Progenitor cell of endocrine pancreas (in vitro differentiated cells): ENCODE measurements at places on chromosomes 5 and 9. TPM values are rescaled to one million over a fixed set of nuclear protein-coding genes. Genes with fewer than 3 reads are reported as not detected.

GRCh38 chr9:109455861-109456260 is 42.2 kb downstream of the PTPN3 start:
- peaks cover 3% of the 10 kb centered on the region for H3K27me3 ChIP-seq
- peaks cover 4% of the 10 kb centered on the region for H3K4me1 ChIP-seq
- H3K36me3 ChIP-seq, result peaks cover 2% of the 10 kb centered on the region
- DNase-seq, result no peak

- H3K27me3 ChIP-seq, result no peaks in the 10 kb centered on the region
- H3K27ac ChIP-seq, result no peak overlapping the region
- no peak overlapping the region for H3K4me3 ChIP-seq
- H3K4me1 ChIP-seq, result no peaks in the 10 kb centered on the region
Measured at GRCh38 chr5:94432499-94432898, 185.9 kb downstream of the KIAA0825 start.

GRCh38 chr5:156128026-156128425 is 198.9 kb upstream of the SGCD start:
- H3K36me3 ChIP-seq, result no peaks in the 10 kb centered on the region
- H3K27me3 ChIP-seq, result no peaks in the 10 kb centered on the region
- H3K27ac ChIP-seq, result no peak overlapping the region
- no peak for DNase-seq

GRCh38 chr5:100479079-100479688 is 56.0 kb upstream of the FAM174A start:
- no peaks in the 10 kb centered on the region for H3K27me3 ChIP-seq
- no peak overlapping the region for H3K4me3 ChIP-seq
- H3K27ac ChIP-seq, result peak overlapping the region; percentile 2
- no peak for DNase-seq

- H3K36me3 ChIP-seq, result no peaks in the 10 kb centered on the region
- H3K4me1 ChIP-seq, result peaks cover 44% of the 10 kb centered on the region
- no peak overlapping the region for H3K27ac ChIP-seq
- no peaks in the 10 kb centered on the region for H3K27me3 ChIP-seq
- no peak for DNase-seq
- peak overlapping the region; percentile 29 for H3K4me3 ChIP-seq
Measured at GRCh38 chr9:133980864-133981588, 11.1 kb downstream of the VAV2 start.

- no peak overlapping the region for H3K4me3 ChIP-seq
- no peak overlapping the region for H3K27ac ChIP-seq
- peaks cover 2% of the 10 kb centered on the region for H3K4me1 ChIP-seq
Measured at GRCh38 chr5:152711801-152712388, 306.8 kb upstream of the NMUR2 start.

- DNase-seq, result no peak
- no peaks in the 10 kb centered on the region for H3K4me1 ChIP-seq
- H3K27ac ChIP-seq, result no peak overlapping the region
- no peaks in the 10 kb centered on the region for H3K36me3 ChIP-seq
- H3K4me3 ChIP-seq, result no peak overlapping the region
- H3K27me3 ChIP-seq, result no peaks in the 10 kb centered on the region
Measured at GRCh38 chr5:65120371-65120967, 351.7 kb downstream of the CWC27 start.

DNA sequence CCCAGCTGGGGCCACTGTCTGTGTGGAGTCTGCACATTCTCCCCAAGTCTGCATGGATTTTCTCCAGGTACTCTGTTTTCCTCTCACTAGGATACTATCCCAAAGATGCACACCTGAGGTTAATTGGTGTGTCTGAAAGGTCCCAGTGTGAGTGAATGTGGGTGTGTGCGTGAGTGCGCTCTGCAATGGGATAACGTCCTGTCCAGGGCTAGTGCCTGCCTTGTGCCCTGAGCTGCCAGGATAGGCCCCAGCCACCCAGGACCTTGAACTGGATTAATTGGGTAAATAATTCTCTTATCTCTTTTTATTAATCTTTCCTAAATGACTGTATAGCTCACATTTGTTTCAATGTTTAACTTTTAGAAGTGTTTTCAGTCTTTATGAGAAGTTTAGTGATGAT is 11.5 kb upstream of the PANK3 start:
- H3K27me3 ChIP-seq, result no peaks in the 10 kb centered on the region
- H3K27ac ChIP-seq, result no peak overlapping the region
- peaks cover 9% of the 10 kb centered on the region for H3K4me1 ChIP-seq
- DNase-seq, result no peak
- no peaks in the 10 kb centered on the region for H3K36me3 ChIP-seq
- no peak overlapping the region for H3K4me3 ChIP-seq

GRCh38 chr5:74660140-74660539 is 19.6 kb upstream of the ENC1 start:
- no peak overlapping the region for H3K4me3 ChIP-seq
- DNase-seq, result no peak
- no peaks in the 10 kb centered on the region for H3K36me3 ChIP-seq
- H3K27ac ChIP-seq, result no peak overlapping the region
- H3K27me3 ChIP-seq, result peaks cover 3% of the 10 kb centered on the region

- no peaks in the 10 kb centered on the region for H3K36me3 ChIP-seq
- no peaks in the 10 kb centered on the region for H3K27me3 ChIP-seq
- H3K4me1 ChIP-seq, result peaks cover 4% of the 10 kb centered on the region
- no peak for DNase-seq
- no peak overlapping the region for H3K27ac ChIP-seq
Measured at GRCh38 chr9:105150991-105151685, 93.3 kb upstream of the SLC44A1 start.

- DNase-seq, result no peak
- H3K4me1 ChIP-seq, result peaks cover 2% of the 10 kb centered on the region
- H3K27me3 ChIP-seq, result no peaks in the 10 kb centered on the region
Measured at GRCh38 chr5:169268019-169268418, 32.9 kb downstream of the SLIT3 start.

GRCh38 chr9:72589667-72590521 is 68.5 kb downstream of the TMC1 start:
- H3K27me3 ChIP-seq, result peaks cover 9% of the 10 kb centered on the region
- no peak overlapping the region for H3K4me3 ChIP-seq
- DNase-seq, result no peak

- peaks cover 2% of the 10 kb centered on the region for H3K4me1 ChIP-seq
- no peaks in the 10 kb centered on the region for H3K36me3 ChIP-seq
- no peak for DNase-seq
- no peak overlapping the region for H3K27ac ChIP-seq
Measured at GRCh38 chr9:22913026-22913425, 466.4 kb downstream of the DMRTA1 start.

DNA sequence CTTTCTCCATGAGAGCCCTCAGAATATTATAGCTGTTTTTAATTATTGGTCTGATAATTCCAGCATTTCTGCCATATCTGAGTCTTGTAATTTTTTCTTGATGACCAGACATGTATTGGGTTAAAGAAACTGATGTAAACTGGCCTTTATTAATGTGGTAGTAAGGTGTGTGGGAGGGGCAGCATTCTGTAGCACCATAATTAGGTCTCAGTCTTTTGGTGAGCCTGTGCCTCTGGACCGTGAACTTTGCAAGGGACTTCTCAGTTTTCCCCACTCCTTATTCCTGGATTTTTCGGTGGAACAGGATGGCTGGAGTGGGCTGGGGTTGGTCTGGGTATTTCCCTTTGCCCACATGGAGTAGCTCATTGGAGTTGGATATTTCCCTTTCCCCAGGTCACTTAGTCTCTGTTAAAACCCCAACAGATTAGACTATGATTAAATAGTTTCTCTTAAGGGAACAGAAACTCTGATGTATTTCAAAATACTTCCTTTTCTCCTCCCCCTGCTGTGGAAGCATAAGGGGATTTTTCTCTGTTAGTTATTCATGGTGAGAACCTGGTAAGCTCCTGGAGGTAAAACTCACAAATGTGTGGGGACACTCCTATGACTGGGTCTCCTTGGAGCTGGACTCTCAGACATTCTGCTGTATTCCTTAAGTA is 52.4 kb downstream of the FSD1L start:
- peaks cover 24% of the 10 kb centered on the region for H3K36me3 ChIP-seq
- peaks cover 5% of the 10 kb centered on the region for H3K4me1 ChIP-seq
- no peak overlapping the region for H3K4me3 ChIP-seq
- DNase-seq, result no peak
- peak overlapping the region; percentile 37 for H3K27ac ChIP-seq

DNA sequence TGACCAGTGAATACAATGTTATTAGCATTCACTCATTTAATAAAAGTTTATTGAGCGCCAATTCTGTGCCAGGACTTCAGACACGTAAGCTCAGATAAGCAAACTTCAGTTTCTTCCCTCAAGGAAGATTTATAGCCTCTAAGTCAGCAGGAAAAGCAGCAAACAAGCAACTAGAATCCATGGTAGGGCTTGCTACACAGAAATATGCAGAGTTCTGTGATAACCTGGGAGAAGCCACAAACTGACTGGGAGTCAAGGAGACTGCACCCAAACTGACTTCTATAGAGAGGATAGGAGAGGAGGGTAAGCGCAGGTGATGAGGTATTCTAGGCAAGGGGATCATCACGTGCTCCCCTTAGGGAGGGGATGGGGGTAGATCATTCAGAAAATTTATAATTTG is 1.4 kb upstream of the OGN start:
- no peaks in the 10 kb centered on the region for H3K36me3 ChIP-seq
- H3K4me1 ChIP-seq, result peaks cover 2% of the 10 kb centered on the region
- H3K4me3 ChIP-seq, result no peak overlapping the region
- no peaks in the 10 kb centered on the region for H3K27me3 ChIP-seq
- H3K27ac ChIP-seq, result no peak overlapping the region

DNA sequence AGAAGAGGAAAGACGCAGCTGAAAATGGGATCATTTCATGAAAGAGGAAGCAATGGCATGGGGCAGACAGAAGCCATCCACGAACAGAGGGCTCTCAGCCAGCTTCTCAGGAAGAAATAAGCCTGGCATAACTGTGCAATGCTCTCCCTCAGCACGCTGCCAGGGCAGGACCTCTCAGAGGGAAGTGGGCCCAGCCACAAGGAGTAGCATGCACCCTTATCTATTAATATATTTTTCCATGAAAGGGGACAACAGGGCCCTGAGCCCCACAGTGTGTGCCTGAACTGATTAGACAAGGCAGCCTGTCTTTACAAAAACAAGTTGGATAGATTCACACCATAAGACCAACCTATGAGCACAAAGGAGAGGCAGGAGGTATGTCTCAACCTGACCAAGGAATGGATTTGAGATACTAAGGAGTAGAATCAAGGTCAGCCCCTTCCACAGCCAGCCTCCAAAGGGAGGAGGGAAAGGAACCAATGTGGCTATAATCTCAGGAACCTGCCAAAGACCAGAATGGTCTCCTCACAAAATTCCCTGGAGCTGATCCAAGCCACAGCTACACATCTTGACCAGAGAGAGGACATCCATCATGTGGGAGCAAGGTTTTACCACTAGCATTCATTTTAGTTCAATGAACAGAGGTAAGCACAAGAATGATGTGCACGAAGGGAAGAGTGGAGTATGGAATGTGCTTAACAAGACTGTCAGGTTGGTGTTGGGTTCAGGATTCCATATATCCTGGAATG is 154.8 kb downstream of the SIL1 start:
- no peaks in the 10 kb centered on the region for H3K36me3 ChIP-seq
- H3K4me3 ChIP-seq, result no peak overlapping the region
- H3K27me3 ChIP-seq, result no peaks in the 10 kb centered on the region
- H3K27ac ChIP-seq, result no peak overlapping the region
- no peak for DNase-seq
- no peaks in the 10 kb centered on the region for H3K4me1 ChIP-seq

DNA sequence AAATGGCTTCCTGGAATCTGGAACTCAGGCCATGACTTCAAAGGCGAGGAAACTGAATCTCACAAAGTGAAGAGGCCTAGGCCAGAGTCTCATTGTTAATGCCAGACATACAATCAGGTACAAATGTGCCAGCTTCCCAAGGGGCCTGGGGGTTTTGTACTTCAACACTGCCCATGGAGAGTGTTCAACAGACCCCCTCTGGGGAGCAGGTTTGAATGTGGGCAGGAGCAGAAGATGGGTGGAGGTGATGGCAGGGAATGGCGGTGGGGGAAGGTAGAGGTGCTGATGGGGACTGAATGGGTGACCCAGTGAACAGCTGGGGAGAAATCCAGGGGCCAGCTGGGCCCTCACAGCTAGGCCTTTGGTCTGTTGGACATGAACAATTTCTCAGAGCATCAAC is 12.0 kb downstream of the FOXI1 start:
- no peak overlapping the region for H3K4me3 ChIP-seq
- H3K36me3 ChIP-seq, result no peaks in the 10 kb centered on the region
- peaks cover 11% of the 10 kb centered on the region for H3K27me3 ChIP-seq
- no peak for DNase-seq
- no peak overlapping the region for H3K27ac ChIP-seq

DNA sequence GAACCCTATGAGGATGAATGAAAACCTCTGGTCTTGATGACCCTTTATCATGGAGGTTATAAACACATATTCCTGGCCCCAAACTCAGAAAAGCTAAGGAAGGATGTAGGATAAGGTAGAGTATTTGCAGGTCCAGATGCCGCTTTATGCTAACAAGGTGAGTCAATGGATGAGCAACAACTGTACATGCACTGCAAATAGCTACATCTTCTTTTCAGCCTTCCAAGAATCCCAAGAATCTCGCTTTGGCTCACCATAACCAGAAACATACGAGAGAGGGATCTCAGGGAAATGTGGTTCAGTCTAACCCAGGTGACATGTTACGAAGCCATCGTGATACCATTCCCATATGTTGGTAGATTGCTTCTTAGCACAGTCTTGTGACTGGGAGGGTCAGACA is 152.3 kb upstream of the ANKH start:
- no peaks in the 10 kb centered on the region for H3K4me1 ChIP-seq
- no peak overlapping the region for H3K27ac ChIP-seq
- H3K27me3 ChIP-seq, result peaks cover 7% of the 10 kb centered on the region

- no peaks in the 10 kb centered on the region for H3K36me3 ChIP-seq
- peaks cover 10% of the 10 kb centered on the region for H3K4me1 ChIP-seq
- H3K27ac ChIP-seq, result no peak overlapping the region
- no peak overlapping the region for H3K4me3 ChIP-seq
- DNase-seq, result no peak
- peaks cover 2% of the 10 kb centered on the region for H3K27me3 ChIP-seq
Measured at GRCh38 chr9:82668689-82669199, 394.2 kb downstream of the RASEF start.

DNA sequence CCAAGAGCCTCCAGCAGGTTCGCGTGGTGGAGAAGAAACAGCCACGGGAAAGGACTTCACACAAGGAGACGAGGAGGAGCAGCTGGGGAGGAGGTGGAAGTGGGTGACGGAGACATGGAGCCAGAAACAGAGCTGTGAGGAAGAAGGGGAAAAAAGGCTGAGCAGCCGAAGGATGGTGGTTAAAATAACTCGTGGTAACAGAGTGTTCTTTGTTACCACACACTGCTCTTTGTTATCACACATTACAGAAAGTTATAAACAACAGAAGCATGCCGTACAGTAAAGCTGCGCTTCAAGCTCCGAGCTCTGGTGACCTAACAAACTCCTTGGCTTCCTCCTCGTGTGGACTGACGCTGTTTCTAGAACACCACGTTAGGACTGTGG is 215.4 kb downstream of the GLIS3 start:
- H3K27ac ChIP-seq, result no peak overlapping the region
- peaks cover 23% of the 10 kb centered on the region for H3K4me1 ChIP-seq
- no peak for DNase-seq
- no peak overlapping the region for H3K4me3 ChIP-seq
- no peaks in the 10 kb centered on the region for H3K27me3 ChIP-seq

GRCh38 chr5:143659599-143660238 is 152.2 kb upstream of the HMHB1 start:
- H3K4me1 ChIP-seq, result peaks cover 10% of the 10 kb centered on the region
- H3K27me3 ChIP-seq, result no peaks in the 10 kb centered on the region
- no peak for DNase-seq
- H3K36me3 ChIP-seq, result no peaks in the 10 kb centered on the region

Gene LHFPL2
- total RNA-seq, result 15.0 and 18.3 TPM in 2 replicates

Gene TAF11L3
- total RNA-seq, result not detected in 2 replicates

Gene IL4
- total RNA-seq, result not detected in 2 replicates

Gene MZB1
- total RNA-seq, result 0.24 and 0.80 TPM in 2 replicates

Gene SLCO6A1
- total RNA-seq, result 2.0 and 4.9 TPM in 2 replicates

Gene C5
- total RNA-seq, result 42.8 and 47.1 TPM in 2 replicates

Gene RNF180
- total RNA-seq, result 10.9 and 11.2 TPM in 2 replicates

Gene CAVIN4
- 14.5 and 18.1 TPM in 2 replicates for total RNA-seq
